Posterior vena cava (tissue), 2 donors: ENCODE measurements at places on chromosomes 5 and 9. TPM values are rescaled to one million over a fixed set of nuclear protein-coding genes. Genes with fewer than 3 reads are reported as not detected.

Gene ARAP3
- total RNA-seq = 18.8 TPM

Gene FAT2
- total RNA-seq = not detected

Gene TEK
- total RNA-seq = 14.5 TPM

Gene MEIKIN
- 1.4 TPM for total RNA-seq

Gene GRM6
- not detected for total RNA-seq

Gene PHPT1
- 71.7 TPM for total RNA-seq

Gene SLC6A18
- total RNA-seq = not detected
